ENCODE measurements at places on chromosomes 7 and 10.

DNA sequence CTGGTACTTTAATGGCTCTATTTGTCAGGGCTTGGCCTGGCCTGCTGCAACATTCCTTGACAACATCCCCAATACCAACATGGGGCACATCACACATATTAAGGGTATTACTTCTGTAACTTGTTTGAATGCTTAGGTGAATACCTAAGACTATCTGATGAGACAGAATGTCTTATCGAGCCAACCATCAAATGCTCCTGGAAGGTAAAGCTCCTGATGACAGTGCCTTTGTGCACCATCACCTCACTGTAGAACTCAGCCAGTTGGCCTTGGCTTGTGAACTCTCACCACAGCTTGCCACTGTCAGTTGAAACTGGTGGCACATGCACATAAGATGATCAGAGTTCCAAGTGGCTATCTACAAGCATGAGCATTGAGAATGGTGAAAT, 3.7 kb upstream of the MYO1G start:
- peaks cover 52% of the 10 kb centered on the region for H3K36me3 ChIP-seq
- peaks cover 62% of the 10 kb centered on the region for H3K4me1 ChIP-seq
- H3K4me3 ChIP-seq = peak overlapping the region; percentile 58
- DNase-seq = no peak

- H3K27ac ChIP-seq = peak within 1 kb of the TSS; percentile 92
- H3K36me3 ChIP-seq = peaks cover 14% of the 10 kb centered on the region
- DNase-seq = peak; percentile 84
- peaks cover 49% of the 10 kb centered on the region for H3K4me1 ChIP-seq
- no peaks in the 10 kb centered on the region for H3K27me3 ChIP-seq
- H3K4me3 ChIP-seq = peak within 1 kb of the TSS; percentile 95
Measured at GRCh38 chr10:35336084-35336831, at the start of gene CCNY. TSS of gene CCNY (plus strand) at chr10:35336509. CDS start at chr10:35337054, 545 bp downstream.

- peaks cover 26% of the 10 kb centered on the region for H3K36me3 ChIP-seq
- H3K27me3 ChIP-seq = no peaks in the 10 kb centered on the region
- peaks cover 6% of the 10 kb centered on the region for H3K4me1 ChIP-seq
- H3K4me3 ChIP-seq = no peak overlapping the region
- H3K27ac ChIP-seq = no peak overlapping the region
Measured at GRCh38 chr10:73131301-73131700, 21.0 kb downstream of the NUDT13 start.

DNA sequence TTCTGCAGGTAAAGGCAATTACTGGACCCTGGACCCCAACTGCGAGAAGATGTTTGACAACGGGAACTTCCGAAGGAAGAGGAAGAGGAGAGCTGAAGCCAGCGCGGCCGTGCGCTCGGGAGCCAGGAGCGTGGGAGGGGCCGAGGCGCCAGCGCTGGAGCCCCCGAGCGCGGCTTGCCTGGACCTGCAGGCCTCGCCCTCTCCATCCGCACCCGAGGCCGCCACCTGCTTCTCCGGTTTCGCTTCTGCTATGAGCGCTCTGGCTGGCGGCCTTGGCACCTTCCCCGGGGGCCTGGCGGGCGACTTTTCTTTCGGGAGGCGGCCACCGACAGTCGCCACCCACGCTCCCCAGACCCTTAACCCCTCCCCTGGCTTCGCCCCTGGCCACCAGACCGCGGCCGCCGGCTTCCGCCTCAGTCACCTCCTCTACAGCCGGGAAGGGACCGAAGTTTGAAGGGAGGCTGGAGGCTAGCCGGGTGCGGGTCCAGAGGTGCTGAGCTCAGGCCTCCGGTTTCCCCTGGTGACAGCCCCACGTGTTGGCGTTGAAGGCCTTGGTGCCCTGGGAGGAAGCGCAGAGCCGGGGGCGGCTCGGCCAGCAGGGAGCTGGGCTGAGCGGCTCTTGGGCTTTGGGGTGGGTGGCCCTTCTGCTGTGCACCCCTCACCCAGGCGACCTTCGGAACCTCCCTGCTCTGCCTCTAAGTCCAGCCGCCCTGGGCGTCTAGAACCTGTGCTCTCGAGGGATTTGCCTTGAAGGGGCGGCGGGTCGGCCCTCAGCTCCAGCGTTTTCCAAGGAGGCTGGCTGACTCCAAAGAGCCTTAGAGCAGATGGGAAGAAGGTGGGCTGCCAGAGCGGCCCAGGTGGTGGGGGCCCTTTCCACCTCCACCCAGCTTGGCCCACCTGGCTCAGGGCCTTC, 1.8 kb downstream of the FOXI2 start:
- peaks cover 2% of the 10 kb centered on the region for H3K36me3 ChIP-seq
- no peak overlapping the region for H3K27ac ChIP-seq
- H3K4me1 ChIP-seq = no peaks in the 10 kb centered on the region

DNA sequence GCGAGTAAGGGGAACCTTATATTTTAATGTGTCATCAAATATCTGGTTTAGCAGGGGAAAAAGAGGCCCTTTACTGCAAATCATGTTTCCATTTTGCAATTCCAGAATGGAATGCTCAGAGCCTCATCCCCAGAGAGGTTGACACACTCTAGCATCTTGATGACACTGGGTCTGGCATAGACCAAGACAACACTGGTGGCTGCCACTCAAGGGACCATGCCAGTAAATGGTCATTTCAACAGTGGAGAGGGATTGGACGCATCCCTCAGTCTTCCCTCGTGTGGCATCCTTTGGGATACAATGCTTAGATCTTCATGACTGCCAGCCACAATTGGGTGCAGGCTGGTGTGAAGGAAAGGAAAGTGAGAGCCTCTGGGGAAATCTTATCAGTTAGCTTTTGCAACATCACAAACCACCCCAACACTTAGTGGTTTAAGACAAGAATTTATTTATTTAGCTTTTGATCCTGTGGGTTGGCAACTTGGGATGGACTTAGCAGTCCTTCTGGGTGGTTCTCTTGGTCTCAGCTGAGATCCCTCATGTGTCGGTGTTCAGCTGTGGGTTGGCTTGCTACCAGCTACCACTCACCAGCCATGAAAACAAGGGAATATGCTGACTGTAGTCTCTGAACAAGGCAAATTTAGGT, 21.6 kb downstream of the TACC2 start:
- H3K4me3 ChIP-seq = no peak overlapping the region
- no peaks in the 10 kb centered on the region for H3K36me3 ChIP-seq
- H3K27me3 ChIP-seq = peaks cover 12% of the 10 kb centered on the region
- no peak overlapping the region for H3K27ac ChIP-seq
- H3K4me1 ChIP-seq = no peaks in the 10 kb centered on the region

GRCh38 chr10:48638739-48639527, 34.1 kb upstream of the ARHGAP22 start:
- DNase-seq = no peak
- H3K27ac ChIP-seq = no peak overlapping the region
- peaks cover 34% of the 10 kb centered on the region for H3K27me3 ChIP-seq
- H3K4me3 ChIP-seq = no peak overlapping the region
- H3K4me1 ChIP-seq = peaks cover 12% of the 10 kb centered on the region
- no peaks in the 10 kb centered on the region for H3K36me3 ChIP-seq

DNA sequence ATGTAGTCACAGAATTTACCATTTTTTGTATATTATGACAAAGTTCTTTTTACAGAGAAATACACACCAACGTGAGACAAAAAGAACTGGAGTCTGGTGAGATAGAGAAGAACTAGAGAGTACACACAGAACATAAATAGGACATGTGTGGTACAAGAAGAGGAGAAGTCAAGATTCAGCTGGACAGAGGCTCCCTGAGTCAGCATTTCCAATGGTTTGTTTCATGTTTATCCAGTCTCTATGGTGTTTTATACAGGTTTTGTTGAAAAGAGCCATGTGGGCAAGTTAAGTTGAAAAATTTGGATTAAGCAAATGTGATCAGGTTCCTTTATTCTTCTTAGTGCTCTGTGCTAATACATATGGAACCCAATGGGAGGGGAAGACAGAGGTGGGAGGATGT, 105.5 kb upstream of the AKR1E2 start:
- no peaks in the 10 kb centered on the region for H3K36me3 ChIP-seq
- H3K4me3 ChIP-seq = no peak overlapping the region

- H3K27ac ChIP-seq = no peak overlapping the region
- no peak for DNase-seq
- H3K4me1 ChIP-seq = no peaks in the 10 kb centered on the region
- no peaks in the 10 kb centered on the region for H3K27me3 ChIP-seq
Measured at GRCh38 chr7:147607157-147607800, 983.3 kb upstream of the C7orf33 start.

DNA sequence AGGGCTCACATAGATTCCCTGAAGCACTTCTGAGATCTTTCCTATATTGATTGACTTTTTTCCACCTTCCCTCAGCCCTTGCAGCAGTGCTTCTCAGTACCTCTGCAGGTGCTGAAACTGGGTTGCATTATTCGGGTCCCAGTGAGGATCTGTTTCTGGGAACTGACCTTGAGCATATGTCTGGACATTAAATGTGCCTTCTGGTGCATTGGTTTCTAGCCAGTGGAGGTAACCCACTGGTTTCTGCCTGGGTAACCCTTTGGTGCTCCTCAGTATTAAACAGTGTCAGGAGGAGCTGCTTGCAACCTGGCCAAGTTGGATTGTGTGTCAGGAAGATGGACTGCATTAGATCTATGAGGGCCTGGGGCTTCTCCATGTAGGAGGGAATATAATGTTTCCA, 213.3 kb upstream of the KCND2 start:
- H3K36me3 ChIP-seq = no peaks in the 10 kb centered on the region
- no peaks in the 10 kb centered on the region for H3K27me3 ChIP-seq
- no peak overlapping the region for H3K4me3 ChIP-seq
- DNase-seq = no peak

DNA sequence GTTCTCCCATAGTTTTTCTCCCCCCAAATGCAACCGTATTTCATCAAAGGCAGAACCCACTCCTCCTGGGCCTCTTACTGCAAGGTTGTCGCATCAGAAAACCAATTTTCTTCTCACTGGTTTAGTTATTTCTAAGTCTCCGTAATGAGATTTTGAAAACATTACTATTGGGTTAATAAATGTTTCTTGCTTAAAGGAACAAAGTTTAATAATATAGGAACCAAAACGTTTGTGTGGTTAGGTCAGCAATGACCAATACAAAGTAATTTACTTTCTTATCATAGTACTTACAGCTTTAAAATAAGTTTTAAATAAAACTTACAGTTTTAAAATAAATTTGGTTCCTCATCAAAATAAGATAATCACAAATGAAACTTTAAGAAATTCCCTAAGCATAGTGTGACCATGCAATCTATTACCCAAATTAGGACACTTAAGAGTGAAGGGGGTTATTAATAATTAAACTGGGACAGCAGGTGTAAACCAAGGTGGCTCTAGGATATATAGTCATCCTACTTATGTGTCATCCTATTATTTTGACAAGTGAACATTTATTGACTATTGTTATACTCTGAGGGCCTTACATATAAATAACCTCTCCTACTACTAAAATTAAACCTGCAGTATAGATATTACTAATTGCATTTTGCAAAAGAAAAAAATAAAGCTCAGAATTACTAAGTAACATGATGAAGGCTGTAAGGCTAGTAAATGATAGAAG, 415.4 kb upstream of the LRRN3 start:
- H3K27ac ChIP-seq = no peak overlapping the region
- no peak for DNase-seq
- H3K4me1 ChIP-seq = peaks cover 2% of the 10 kb centered on the region
- H3K36me3 ChIP-seq = peaks cover 20% of the 10 kb centered on the region

GRCh38 chr7:12178317-12178716, 32.8 kb upstream of the TMEM106B start:
- H3K4me3 ChIP-seq = no peak overlapping the region
- DNase-seq = no peak
- no peaks in the 10 kb centered on the region for H3K36me3 ChIP-seq

DNA sequence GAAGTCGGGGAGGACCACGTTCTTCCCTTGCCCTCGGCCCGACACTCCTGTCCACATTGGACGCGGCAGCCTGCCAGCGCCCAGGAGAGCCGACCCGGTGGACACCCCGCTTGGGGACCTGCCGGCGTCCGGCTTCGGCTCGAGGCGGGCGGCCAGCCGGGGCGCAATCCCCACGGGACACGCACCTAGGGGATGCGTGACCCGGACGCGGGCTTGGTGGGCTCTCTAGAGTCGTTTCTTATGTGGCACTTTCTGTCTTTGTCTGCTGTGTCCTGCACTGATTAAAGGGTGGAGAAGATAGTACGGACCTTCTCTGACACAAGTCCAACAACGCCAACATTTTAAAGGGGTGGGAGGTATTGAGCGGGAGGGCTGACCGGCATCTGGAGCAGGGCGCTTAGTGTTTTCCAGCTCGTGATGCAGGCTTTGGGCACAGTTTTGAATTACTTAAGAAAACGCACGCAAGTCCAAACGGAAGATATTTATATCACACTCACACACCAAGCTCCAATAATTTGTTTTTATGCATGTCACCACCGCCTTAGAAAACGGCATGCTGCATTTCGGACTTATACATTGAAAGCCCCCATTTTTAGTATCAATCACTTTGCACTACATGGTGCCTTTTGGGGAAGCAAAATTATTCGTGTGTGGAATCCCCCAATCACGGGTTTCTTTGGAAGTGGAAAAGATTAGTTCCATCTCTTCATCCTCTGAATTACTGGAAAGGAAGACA, 3.9 kb upstream of the SPAG6 start:
- H3K4me1 ChIP-seq = peaks cover 31% of the 10 kb centered on the region
- H3K27me3 ChIP-seq = peaks cover 83% of the 10 kb centered on the region
- peak overlapping the region; percentile 56 for H3K27ac ChIP-seq
- H3K36me3 ChIP-seq = peaks cover under 1% of the 10 kb centered on the region

DNA sequence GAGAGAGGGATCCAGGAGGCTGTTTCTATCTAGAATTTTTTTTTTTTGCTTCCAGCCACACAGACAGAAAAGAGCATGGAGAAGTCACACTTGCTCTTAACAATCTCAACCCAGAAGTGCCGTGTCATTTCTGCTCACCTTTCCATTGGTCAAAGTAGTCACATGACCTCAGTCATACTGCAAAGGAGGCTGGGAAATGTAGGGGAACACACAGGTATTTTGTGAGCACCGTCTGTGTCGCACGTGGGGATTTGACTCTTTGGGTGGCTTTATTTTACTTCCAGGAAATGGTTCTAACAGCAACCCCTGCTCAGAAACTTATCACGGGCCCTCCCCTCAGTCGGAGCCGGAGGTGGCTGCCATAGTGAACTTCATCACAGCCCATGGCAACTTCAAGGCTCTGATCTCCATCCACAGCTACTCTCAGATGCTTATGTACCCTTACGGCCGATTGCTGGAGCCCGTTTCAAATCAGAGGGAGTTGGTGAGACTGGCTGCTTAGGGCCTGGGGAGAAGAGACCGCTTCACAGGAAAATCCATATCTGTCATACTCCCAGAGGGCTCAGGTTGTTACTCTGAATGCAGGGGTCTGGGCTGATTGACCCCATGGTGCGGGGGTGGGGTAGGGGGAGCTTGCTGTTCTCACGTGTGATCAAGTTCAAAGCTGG, 13.1 kb upstream of the CPA1 start:
- DNase-seq = no peak
- H3K27ac ChIP-seq = peak overlapping the region; percentile 86
- H3K4me3 ChIP-seq = peak overlapping the region; percentile 63

DNA sequence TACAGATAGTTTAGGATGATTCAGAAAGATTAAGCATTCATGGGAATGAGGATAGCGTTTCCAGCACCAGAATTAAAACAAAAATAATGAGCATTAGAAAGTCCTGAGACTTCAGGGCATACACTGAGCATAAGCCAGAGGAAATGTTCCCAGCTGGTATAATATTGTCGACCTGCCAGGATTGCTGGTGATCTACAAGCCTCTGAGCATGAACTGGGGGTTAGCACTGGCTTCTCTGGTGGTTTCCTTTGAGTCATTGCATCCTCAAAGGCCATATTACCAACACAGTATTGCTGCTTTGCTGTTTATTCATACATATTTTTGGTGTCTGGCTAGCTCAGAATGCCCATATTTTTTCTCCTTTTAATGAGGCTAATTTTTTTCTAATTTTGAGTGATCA, 10.7 kb upstream of the ATRNL1 start:
- H3K4me1 ChIP-seq = no peaks in the 10 kb centered on the region
- peaks cover 19% of the 10 kb centered on the region for H3K27me3 ChIP-seq
- H3K4me3 ChIP-seq = no peak overlapping the region
- no peak for DNase-seq

GRCh38 chr10:132879408-132880127, 62.8 kb downstream of the CFAP46 start:
- DNase-seq = no peak
- no peaks in the 10 kb centered on the region for H3K36me3 ChIP-seq
- no peaks in the 10 kb centered on the region for H3K4me1 ChIP-seq
- no peak overlapping the region for H3K27ac ChIP-seq
- H3K4me3 ChIP-seq = no peak overlapping the region
